ENCODE measurements at places on chromosomes 6 and 20. TPM values are rescaled to one million over a fixed set of nuclear protein-coding genes. Genes with fewer than 3 reads are reported as not detected.

DNA sequence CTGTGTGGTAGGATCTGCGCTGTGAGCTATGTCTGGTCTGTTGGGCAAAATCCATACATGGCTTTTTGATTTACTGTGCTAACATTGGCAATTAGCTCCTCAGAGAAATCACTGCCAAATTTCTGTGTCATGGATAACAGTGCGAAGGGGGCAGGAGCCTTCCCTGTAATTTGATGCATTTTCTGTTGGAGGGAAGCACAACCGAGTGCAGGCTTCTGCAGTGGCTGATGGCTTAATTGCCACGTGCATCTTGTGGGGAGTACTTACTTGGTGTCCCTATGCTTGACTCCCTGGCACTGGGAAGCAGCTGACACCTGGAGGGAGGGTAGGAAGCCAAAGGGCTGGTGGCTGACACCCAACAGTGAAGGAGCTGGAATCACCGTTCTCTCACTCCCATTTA is 99.3 kb upstream of the PROKR2 start:
- no peaks in the 10 kb centered on the region for H3K4me1 ChIP-seq
- no peak for DNase-seq
- H3K27ac ChIP-seq: no peak overlapping the region
- no peaks in the 10 kb centered on the region for H3K27me3 ChIP-seq

VAPB gene
- 50.6 TPM for total RNA-seq

- H3K4me1 ChIP-seq: peaks cover 5% of the 10 kb centered on the region
- no peaks in the 10 kb centered on the region for H3K27me3 ChIP-seq
- no peak overlapping the region for H3K4me3 ChIP-seq
- H3K27ac ChIP-seq: no peak overlapping the region
Observed at GRCh38 chr6:150299873-150300485, 68.8 kb upstream of the IYD start.

CLDN20 gene
- total RNA-seq: not detected

- DNase-seq: no peak
- no peaks in the 10 kb centered on the region for H3K36me3 ChIP-seq
- no peaks in the 10 kb centered on the region for H3K4me1 ChIP-seq
- no peaks in the 10 kb centered on the region for H3K27me3 ChIP-seq
Observed at GRCh38 chr6:65182681-65183080, 524.3 kb downstream of the EYS start.
